ENCODE measurements at places on chromosomes 12 and 14.

- DNase-seq = no peak
Observed at GRCh38 chr12:24911271-24911791, 37.6 kb downstream of the BCAT1 start.

GRCh38 chr12:132998741-132999140 is 12.6 kb downstream of the ZNF26 start:
- no peak for DNase-seq

- no peak for DNase-seq
Observed at GRCh38 chr14:64062381-64063115, 209.7 kb downstream of the SYNE2 start.

- DNase-seq = no peak
Observed at GRCh38 chr12:79415321-79415720, 275.4 kb downstream of the PAWR start.

- DNase-seq = no peak
Observed at GRCh38 chr12:104167519-104168458, 29.8 kb upstream of the NFYB start.
